Smooth muscle cell of trachea (primary cell): ENCODE measurements at places on chromosomes 11 and 22. TPM values are rescaled to one million over a fixed set of nuclear protein-coding genes. Genes with fewer than 3 reads are reported as not detected.

MS4A6E gene
- total RNA-seq: not detected in 2 replicates

LYVE1 gene
- not detected in 2 replicates for total RNA-seq

BAIAP2L2 gene
- total RNA-seq: 1.3 and 2.6 TPM in 2 replicates

ACCS gene
- total RNA-seq: 16.0 and 20.8 TPM in 2 replicates

TUBA8 gene
- total RNA-seq: 0.66 TPM in 1 of 2 replicates, not detected in the other

CCDC117 gene
- total RNA-seq: 15.7 and 17.0 TPM in 2 replicates

TUB gene
- total RNA-seq: 4.5 and 22.2 TPM in 2 replicates

FXYD2 gene
- 0.33 and 0.44 TPM in 2 replicates for total RNA-seq

NELL1 gene
- total RNA-seq: not detected in 2 replicates

HOATZ gene
- not detected in 2 replicates for total RNA-seq

OR52R1 gene
- total RNA-seq: not detected in 2 replicates

HPS5 gene
- 39.0 and 39.7 TPM in 2 replicates for total RNA-seq

ASRGL1 gene
- 0.33 and 1.0 TPM in 2 replicates for total RNA-seq

CSF2RB gene
- 0.44 TPM in 1 of 2 replicates, not detected in the other for total RNA-seq

H19 gene
- total RNA-seq: 2.9 and 29.9 TPM in 2 replicates

MS4A12 gene
- not detected in 2 replicates for total RNA-seq

DAGLA gene
- total RNA-seq: 2.2 and 4.8 TPM in 2 replicates

TESMIN gene
- total RNA-seq: 0.33 and 0.87 TPM in 2 replicates

YAP1 gene
- total RNA-seq: 150 and 268 TPM in 2 replicates

MRGPRF gene
- 77.2 and 111 TPM in 2 replicates for total RNA-seq

KIAA1671 gene
- total RNA-seq: 0.17 and 0.29 TPM in 2 replicates

OSM gene
- not detected in 2 replicates for total RNA-seq

JHY gene
- total RNA-seq: 1.3 and 1.7 TPM in 2 replicates

OR8D4 gene
- not detected in 2 replicates for total RNA-seq

ARHGAP20 gene
- 13.8 and 16.0 TPM in 2 replicates for total RNA-seq

FAM111B gene
- 0.17 and 8.7 TPM in 2 replicates for total RNA-seq

PKDREJ gene
- under 0.01 TPM in 1 of 2 replicates, not detected in the other for total RNA-seq

NFAM1 gene
- under 0.01 and 0.29 TPM in 2 replicates for total RNA-seq

OPCML gene
- not detected in 2 replicates for total RNA-seq

CHRNA10 gene
- 0.29 and 0.50 TPM in 2 replicates for total RNA-seq

MYO18B gene
- total RNA-seq: under 0.01 TPM in 1 of 2 replicates, not detected in the other

ARHGAP32 gene
- 13.2 and 14.4 TPM in 2 replicates for total RNA-seq

TBX1 gene
- 0.17 and 0.44 TPM in 2 replicates for total RNA-seq

DGCR6 gene
- 0.15 and 1.5 TPM in 2 replicates for total RNA-seq
